ENCODE measurements at places on chromosomes 12 and 14.

DNA sequence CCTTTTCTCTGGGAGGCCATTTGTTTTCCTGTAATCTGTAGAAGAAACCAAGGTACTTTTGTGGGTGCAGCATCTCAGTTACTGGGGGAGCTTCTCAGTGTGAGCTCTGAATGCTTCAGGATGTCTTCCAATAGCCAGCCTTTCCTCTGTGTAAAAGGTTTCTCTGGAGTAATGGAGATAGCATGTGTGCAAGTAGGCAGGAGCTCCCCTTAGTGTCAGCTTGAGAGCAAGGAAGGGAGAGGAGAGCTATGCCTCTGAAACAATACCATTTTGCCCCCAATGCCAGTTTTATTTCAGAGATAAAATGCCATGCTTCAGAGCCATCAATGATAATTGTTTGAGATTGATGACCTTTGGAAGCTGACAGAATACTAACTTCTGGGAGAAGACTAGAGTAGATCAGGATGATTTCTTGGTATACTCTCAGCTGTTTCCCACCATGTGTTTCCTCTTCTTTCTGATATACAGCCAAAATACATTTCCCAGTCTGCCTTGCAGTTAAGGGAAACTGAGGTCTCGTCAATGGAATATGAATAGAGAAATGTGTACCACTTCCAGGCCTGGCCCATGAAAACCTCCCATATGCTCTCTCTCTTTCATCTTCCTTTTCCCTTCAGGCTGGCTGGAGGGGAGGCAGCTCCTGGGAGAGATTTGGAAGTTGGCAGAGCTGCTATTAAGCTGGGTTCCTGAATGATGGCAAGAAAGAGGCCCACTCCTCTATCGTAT is 125.7 kb downstream of the CRADD start:
- DNase-seq = no peak

DNA sequence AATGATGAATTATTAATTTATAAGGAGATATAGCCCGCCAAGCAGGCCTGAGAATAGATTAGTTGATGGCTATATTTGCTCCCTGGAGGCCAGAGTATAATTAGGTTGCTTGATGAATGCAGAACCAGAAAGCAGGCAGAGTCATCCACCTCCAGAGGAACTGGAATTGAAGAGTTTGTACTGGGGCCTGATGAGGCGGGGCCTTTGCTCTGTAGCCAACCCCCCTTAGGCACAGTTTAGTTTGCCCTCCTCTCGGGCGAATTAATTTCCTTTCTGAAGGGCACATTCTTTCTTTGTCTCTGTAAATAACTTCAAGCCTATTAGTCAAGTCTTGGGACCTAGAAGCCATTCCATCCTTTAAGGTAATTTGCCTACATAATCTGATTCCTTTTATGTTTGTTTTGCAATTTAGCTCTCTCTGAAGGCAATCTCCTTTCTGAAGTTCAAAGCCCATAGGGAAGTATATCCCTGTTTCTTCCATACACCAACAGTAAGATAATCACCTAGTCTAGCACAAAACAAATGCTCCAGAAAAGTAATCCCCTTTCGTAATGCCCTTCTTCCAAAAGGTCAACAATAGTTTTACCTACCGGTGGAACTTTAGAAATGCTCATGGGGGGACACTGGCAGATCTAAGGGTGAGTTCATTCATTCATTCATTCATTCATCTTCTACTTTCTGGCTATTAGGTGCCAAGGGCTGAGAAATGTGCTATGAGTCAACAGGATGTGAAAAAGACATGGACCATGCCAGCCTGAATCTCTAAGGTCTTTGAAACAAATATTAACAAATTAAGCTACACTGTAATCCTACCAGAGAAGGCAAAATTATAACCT is 84.8 kb upstream of the NUDT4 start:
- DNase-seq = no peak

DNA sequence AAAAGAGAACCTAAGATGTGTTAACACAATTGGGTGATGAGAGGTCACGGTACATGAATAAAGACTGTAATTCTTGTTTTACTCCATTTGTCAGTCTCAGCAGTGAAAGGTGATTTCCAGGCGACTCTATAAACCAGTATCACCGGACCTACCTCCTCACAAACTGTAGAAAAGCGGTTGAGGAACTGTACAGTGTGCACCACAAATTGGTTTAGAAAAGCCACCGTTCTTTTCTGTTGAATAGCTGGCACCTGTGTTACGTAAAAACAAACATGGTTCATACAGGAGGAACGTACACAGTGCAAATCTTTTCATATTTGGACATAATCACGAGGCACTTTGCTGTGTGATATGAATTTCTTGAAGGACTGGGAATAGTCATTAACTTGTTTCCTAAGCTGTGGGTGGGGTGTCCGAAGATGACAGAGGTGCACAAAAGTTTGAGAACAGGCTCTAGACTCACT is 663 bp downstream of the WASHC3 start:
- no peak for DNase-seq

- DNase-seq = no peak
Measured at GRCh38 chr12:57143454-57143853, 4.0 kb downstream of the LRP1-AS start.

GRCh38 chr12:93273834-93274564 is 103.7 kb upstream of the NUDT4 start:
- no peak for DNase-seq

DNA sequence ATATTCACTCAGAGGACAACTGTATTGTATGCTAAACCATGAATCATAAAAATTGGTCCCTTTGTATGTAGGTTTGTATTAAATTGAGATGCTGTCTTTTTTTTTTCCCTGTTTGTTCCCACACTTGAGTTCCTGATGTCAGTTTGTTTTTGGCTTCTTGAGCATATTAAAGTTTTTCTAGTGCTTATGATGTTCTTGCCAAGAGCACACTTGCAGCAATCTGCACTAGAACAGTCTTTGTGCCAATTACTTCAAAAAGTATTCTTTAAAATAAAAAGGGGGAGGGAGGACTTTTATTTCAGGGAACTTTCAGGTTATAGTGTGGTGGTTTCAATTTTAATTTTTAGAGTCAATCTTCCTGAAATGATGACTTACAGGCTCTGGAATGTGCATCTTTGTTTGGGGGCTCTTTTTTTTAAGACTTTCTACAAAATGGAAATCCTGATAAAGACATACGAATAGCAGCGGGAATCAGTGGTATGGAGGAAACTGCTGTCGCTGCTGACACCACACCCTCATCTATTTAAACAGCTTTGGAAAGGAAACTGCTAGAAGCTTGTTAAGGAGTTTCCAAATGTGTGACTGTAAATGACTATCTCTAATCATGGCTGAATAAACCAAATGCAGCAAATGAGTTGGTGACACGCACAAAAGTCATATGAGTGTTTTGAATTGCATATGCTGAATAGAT is 188.6 kb downstream of the EGLN3 start:
- DNase-seq = no peak

- DNase-seq = no peak
Measured at GRCh38 chr12:71627438-71628002, 36.1 kb downstream of the ZFC3H1 start.

DNA sequence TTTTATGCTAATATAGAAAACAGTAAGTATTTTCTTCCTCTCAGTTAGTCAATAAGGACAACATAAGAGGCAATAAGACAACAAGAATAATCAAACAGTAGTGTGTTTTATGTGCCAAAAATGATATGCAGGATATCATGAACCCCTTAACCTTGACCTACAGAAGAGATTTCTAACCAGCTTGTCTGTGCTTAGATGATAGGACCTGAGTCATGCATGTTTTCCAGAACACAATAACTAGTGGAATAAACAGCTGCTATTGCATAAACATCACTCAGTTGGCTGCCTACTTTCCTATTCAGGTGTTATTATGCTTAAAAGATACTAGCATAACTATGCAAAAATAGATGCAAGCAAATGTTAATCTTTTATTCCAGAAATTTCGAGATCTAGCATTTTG is 282.5 kb downstream of the PRKD1 start:
- no peak for DNase-seq

GRCh38 chr12:112419297-112420133 is 768 bp downstream of the PTPN11 start:
- DNase-seq = no peak

- no peak for DNase-seq
Measured at GRCh38 chr12:109625131-109625559, 51.6 kb downstream of the MVK start.

DNA sequence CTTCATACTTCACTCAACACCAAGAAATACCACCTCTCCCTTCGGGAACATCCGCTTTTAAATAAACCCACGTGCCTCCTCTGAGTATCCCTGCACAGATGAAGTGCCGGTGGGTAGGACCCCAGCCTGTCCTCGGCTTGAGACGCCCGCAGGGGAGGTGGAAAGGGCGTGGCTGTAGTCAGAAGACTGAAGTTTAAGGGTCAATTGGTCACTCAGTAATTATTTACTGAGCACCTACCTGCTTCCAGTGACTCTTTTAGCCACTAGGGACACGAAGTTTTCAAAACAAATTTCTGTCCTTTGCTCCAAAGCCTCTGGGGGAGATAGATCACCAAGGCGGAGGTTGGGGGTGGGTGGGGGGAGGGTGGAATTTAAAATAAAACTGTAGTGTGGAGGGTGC is 309.4 kb downstream of the VRK1 start:
- DNase-seq = no peak
